ENCODE measurements at places on chromosomes 16 and 17.

DNA sequence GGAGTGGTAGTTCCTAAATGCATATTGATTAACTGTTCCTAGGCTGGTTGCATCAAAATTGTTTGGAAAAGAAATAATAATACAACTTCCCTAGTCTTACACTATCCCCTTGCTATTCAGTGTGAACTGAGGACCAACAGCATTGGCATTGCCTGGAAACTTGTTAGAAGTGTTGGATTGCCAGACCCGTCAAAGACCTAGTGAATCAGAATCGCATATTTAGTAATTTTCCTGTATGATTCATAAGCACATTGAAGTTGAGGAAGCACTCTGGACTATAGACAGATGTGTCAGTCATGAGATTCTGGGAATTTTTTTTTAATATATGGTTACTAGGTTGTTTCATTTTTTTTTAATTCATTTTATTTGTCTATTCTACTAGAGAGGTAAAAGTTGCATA lies 34.7 kb upstream of the KCNJ16 start:
- DNase-seq, result no peak

GRCh38 chr17:48031966-48032365 lies 5.6 kb downstream of the COPZ2 start:
- DNase-seq, result no peak

DNA sequence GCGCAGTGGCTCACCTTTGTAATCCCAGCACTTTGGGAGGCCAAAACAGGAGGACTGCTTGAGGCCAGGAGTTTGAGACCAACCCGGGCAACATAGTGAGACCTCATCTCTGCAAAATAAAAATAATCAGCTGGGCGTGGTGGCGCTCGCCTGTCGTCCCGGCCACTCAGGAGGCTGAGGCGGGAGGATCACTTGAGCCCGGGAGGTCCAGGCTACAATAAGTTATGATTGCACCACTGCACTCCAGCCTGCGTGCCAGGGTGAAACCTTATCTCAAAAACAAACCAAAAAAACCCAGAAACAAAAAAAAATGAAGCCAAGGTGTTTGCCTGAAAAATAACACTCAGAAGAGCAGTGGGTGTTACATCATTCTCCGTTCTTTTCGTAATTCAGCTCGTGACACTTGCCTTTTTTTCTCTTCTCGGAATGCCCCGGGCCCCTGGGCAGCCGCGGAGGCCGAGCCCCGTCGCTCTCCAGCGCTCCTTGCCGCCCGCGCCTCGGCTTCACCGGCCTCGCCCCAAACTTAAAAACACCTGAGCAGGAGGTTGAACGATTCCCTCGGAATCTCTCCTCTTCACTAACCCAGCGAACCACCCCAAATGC lies 17.0 kb downstream of the PRCD start:
- DNase-seq, result no peak

- no peak for DNase-seq
Measured at GRCh38 chr17:67478401-67479041, 101.4 kb downstream of the PITPNC1 start.

DNA sequence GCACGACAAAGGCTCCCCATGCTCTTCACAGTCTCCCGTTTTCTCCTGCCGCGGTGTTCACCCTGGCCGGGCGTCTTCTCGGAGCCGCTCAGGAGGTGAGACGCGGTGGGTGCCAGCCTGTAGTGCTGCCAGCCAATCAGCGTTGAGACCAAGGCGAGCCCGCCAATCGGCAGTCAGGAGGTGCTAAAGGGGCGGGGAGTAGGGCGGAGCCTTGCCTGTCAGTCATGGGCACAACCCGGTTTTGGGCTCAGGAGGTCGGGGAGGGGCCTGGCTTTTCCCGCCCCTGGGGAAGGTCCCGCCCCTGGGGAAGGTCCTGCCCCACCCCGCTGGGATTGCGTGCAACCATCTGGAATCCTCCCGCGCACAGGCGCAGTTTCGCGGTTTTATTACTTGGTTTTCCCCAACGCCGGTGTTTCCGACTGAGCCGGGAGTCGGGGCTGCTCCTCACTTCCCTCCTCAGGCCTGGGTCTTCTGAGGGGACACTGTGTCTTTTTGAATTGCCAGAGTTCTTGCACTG lies at the start of gene PRDM7:
Gene PRDM7 (minus strand): TSS at position 92 of the 517 bp plus-strand sequence. CDS start 1,421 bp downstream, outside the sequence.
- DNase-seq, result peak; percentile 81

GRCh38 chr16:69724981-69725479 lies 1.3 kb downstream of the NQO1 start:
- DNase-seq, result no peak

- DNase-seq, result no peak
Measured at GRCh38 chr16:57229079-57229478, 16.0 kb upstream of the ARL2BP start.

DNA sequence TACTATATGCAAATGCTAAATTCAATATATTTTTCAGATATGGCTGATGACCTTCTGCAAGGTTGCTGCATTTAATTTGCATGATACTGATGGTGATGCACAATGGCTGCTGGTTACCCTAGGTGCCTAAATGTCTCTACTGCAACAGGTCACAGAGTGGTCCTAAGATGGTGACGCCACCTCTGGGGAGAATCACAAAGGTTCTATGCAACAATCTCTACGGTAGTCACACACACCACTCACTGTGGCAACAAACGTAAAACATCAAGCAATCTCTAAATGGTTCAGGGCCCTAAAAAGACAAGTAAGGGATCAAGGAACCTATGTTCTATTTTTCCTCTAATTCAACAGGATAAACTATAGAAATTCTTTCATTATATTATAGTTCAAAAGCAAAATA lies 293.3 kb downstream of the CEP112 start:
- DNase-seq, result no peak

DNA sequence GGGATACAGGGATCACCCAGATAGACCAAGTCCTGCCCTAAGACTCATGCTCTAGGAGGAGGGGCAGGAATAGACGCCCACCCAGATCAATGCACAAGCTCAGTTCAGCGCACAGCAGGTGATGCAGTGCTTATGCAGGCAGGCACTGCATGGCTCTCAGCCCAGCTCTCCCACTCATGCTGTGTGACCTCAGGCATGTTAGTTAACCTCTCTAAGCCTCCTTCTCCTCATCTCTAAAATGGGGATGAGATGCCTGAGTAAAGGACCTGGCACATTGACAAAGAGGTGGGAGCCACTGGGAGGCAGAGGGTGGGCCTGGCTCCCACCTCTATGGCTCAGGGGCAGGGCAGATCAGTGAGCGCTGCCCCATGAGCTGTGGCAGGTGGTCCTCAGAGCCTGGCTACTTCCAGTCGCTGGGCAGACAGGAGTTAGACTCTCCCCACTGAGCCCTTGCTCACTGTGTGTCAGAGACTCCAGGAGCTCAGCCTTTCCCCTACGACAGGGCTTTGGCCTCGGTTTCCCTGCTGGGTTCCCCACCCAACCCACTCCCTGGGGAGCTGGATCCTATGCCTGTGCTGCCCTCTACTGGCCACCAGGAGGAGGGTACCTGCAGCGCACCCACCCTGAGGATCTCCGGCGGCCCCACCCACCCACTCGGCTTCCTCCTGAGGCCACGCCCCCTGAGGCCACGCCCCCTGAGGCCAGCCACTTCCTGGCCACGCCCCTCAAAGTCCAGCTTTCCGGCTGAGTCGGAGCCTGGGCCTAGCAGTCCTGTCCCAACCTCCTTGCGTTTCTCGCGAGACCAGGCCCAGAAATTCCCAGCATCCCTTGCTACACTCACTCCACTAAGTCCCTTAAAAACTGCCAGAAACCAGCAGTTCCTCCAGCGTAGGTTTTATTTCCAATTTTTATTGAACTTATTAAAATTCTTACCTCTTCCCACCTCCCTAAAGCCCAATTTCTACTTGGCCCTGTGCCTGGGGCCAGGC lies 196.1 kb downstream of the GSG1L start:
- DNase-seq, result peak; percentile 26

DNA sequence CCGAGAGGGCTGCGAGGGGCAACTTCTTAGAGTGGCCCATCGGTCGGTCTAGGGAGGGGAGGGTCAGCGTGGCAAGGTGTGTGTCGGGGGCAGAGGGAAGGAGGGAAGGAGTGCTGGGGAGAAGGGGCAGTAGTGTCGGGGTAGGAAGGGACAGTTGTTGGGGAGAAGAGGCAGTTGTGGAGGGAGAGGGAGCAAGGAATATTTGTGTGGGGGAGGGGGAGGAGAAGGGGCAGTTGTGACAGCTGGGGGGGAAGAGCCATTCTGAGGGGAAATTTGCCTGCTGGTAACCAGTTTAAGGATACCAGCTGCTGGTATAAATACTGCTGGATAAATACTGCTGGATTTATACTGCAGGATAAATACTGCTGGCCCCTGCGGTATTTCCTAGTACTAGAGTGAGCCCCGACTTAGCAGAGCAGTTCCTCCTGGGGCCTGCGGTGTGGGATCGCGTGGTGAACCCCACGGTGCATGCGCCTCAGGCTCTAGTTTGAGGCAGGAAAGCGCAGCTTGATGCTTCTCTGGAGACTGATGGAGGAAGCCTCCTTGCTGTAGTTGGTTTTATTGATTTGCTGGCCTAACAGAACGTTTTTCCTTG lies 309 bp downstream of the DNAH2 start:
- DNase-seq, result no peak

All from HFF-Myc (cell line).